ENCODE measurements at places on chromosomes 6 and 20.

GRCh38 chr20:16263582-16263981 is 309.7 kb downstream of the KIF16B start:
- no peak for DNase-seq

GRCh38 chr20:43961116-43961515 is 46.5 kb downstream of the TOX2 start:
- no peak for DNase-seq

GRCh38 chr6:135600086-135600702 is 102.7 kb upstream of the AHI1 start:
- DNase-seq, result no peak

- DNase-seq, result no peak
Measured at GRCh38 chr20:63136296-63136695, 79.6 kb downstream of the YTHDF1 start.

GRCh38 chr20:23867152-23867776 is 12.3 kb downstream of the CST5 start:
- DNase-seq, result no peak

GRCh38 chr6:84517741-84518530 is 246.5 kb downstream of the TBX18 start:
- DNase-seq, result no peak

DNA sequence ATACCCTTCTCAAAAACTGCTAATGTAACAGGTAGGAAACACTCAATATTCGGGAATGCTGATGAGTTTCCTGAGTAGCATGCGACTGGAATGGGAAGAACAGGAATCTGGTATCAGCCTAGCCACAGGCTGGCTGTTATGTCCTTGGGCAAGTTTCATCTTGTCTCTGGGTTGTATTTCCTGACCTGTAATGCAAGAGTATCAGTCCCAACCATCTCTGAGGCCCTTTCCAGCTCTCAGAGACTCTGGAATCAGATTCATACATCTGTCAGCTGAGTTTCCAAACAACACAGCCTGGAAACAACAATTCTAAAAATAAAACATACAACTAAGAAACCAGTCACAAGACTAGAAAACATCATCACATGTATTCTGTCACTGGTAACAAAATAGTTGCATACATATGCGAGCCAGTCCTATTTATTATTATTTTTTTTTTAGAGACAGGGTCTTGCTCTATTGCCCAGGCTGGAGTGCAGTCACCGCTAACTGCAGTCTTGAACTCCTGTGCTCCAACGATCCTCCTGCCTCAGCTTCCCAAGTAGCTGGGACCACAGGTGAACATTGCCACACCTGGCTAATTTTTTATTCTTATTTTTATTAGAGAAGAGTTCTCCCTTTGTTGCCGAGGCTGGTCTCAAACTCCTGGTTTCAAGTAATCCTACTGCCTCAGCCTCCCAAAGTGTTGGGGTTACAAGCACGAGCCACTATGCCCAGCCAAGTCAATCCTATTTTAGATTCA is 16.7 kb upstream of the TFAP2A start:
- no peak for DNase-seq

- no peak for DNase-seq
Measured at GRCh38 chr20:63747622-63748069, 8.1 kb downstream of the SLC2A4RG start.

- DNase-seq, result no peak
Measured at GRCh38 chr6:145569140-145569539, 166.2 kb downstream of the EPM2A start.

DNA sequence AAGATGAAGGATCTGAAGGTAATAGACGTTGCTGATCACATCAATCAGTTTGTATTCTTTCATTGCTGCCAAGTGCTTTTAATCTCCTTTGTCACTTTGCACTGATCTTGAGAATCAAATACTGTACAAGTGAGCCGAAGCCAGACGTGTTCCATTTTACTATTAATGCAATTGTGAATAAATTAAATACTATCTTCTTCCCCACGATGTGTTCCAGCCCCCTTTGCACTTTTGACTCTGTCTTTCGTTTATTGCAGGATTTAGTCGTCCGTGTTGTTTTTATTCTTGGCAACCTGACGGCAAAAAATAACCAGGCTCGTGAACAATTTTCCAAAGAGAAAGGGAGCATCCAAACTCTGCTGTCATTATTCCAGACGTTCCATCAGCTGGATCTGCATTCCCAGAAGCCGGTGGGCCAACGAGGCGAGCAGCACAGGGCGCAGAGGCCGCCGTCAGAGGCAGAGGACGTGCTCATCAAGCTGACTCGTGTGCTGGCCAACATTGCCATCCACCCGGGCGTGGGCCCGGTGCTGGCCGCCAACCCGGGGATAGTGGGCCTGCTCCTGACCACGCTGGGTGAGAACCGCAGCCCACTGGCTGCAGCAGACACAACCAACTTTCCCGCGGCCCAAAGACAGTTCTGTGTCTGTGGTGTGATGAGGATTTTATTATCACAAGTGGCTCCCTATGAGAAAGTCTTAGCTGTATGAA is 104.7 kb downstream of the ARMC2 start:
- no peak for DNase-seq

GRCh38 chr6:125839471-125839870 is 48.7 kb downstream of the NCOA7 start:
- no peak for DNase-seq

GRCh38 chr20:57361517-57361916 is 10.5 kb downstream of the RAE1 start:
- no peak for DNase-seq

DNA sequence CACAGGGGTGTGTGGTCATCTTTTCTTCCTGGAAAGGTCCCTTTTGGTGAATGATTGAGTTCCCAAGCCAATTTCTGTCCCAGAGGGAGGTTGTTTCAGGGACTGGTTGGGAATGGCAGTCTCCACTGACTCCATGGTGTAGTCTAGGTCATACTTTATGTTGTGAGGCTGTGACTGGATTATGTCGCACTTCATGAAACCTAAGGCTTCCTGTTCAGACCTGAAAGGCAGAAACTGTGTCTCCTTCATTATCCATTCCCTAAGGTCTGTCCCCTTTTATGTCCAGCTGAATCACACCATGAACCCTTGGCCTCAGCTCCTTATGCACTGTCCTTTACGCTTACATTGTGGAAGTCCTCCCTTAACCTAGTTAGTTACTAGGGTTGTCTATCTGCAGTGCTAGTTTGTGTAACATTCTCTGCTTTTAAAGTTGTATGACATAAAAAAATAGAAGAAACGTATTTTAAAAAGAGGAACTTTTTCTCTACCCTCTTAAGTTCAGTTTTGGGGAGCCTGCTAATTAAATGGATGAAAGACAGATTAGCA is 191.3 kb downstream of the JARID2 start:
- no peak for DNase-seq

GRCh38 chr6:16362819-16363589 is 124.6 kb downstream of the GMPR start:
- no peak for DNase-seq

Measured in activated effector memory CD4-positive, alpha-beta T cell treated with Interleukin-2 at 50 U/mL for 16 hours (primary cell).